Cortex of kidney (tissue), 1 donor: ENCODE measurements at places on chromosomes 3 and 15.

- DNase-seq = no peak
Measured at GRCh38 chr3:149527531-149528339, 53.2 kb downstream of the TM4SF4 start.

DNA sequence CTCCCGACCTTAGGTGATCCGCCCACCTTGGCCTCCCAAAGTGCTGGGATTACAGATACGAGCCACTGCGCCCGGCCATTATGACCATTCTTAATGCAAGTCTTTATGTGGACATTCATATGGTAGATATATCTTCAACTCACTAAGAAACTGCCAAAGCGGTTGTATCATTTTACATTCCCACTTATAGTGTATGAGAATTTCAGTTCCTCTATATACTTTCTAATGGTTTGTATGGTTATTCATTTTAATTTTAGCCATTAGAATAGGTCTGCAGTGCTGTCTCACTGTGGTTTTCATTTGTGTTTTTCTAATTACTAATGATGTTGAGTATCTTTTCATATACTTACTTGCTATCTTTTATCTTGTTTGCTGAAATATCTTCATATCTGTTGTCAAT lies 32.5 kb downstream of the TCF12 start:
- no peak for DNase-seq

DNA sequence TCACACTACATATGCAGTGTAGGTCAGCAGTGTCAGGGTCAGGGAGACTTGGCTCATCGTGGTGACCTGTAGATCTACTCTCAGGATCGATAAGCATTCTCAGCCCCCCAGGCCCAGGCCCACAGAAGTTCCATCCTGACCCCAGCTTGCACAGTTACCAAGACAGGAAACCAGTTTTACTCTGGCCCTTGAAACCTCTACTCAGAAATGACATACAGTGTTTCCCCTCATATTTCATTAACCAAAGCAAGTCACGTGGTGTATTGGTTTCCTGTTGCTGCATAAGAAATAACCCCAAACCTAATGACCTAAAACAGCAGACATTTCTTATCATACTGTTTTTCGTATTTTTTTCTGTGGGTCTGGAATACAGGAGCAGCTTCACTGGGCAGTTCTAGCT lies 242.2 kb downstream of the SLCO3A1 start:
- DNase-seq = no peak

DNA sequence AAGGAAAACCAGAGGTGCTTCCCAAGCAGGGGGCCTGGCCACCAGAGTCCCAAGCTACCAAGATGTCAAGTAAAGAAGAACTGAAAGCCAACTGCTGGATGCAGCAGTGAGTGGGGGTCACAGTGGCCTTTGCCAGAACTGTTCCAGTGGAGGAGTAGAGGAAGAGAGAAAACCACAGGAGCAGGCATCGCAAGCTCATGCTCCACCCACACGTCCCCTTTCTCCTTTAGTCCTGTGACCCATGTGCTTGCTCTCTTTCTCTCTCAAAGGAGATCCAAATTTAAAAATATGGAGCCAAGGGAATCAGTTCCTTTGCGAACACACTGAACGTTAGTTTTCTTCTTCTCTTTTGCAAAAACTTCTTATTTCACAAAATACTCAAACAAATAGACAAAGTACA lies 12.4 kb upstream of the ABHD2 start:
- DNase-seq = no peak

GRCh38 chr3:170907637-170908234 lies 701 bp downstream of the EIF5A2 start:
- DNase-seq = no peak
